ENCODE measurements at places on chromosomes 3 and 15.

DNA sequence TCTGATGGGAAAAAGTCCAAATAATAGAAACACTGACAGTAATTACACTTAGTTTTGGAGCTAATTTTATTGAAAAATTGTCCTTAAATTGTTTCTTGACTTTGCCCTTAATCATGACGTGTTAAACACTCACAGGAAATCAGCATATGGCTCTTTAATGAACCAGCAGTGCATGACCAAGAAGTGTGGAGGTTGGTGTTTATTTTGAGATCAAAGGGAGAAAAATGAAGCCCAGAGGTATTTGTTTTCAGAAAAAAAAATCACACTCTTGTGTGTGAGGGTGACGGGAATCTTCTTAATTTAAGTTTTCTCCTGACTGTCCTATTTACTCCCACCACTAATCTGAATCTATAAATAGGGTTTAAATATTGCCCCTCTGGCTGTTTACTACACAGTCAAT, 28.8 kb upstream of the SYNM start:
- no peak for DNase-seq

DNA sequence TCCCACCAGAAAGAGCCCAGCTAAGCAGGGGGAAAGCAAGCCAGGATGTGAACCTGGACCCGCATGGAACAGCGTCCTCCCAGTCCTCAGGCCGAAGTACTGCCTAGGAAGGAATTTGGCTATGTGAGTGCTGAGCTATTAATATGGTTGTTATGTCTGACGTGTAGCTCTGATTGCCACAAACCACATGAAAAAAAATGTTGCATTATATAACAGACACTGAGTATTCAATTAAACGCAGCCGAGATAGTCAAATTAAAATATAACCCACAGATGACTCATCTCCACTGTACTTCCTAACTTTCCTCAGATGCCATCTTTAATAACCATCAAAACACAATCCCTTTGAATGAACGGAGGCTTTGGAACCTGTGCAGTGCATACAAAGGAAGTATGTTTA, 111.1 kb downstream of the GABRB3 start:
- DNase-seq, result no peak

- DNase-seq, result no peak
Measured at GRCh38 chr15:40937762-40938535, 8.8 kb downstream of the DLL4 start.

- DNase-seq, result no peak
Measured at GRCh38 chr3:23051240-23052140, 151.6 kb upstream of the UBE2E2 start.

- no peak for DNase-seq
Measured at GRCh38 chr3:64023861-64024223, 548 bp upstream of the PSMD6 start.

GRCh38 chr15:50135031-50135551, 16.1 kb upstream of the ATP8B4 start:
- no peak for DNase-seq

GRCh38 chr3:89155811-89156210, 48.4 kb downstream of the EPHA3 start:
- no peak for DNase-seq

- peak; percentile 86 for DNase-seq
Measured at GRCh38 chr15:90099868-90100831, 2.1 kb downstream of the IDH2 start.

GRCh38 chr15:88243895-88244787, 12.4 kb downstream of the NTRK3 start:
- no peak for DNase-seq

GRCh38 chr3:7436542-7436941, 575.6 kb downstream of the GRM7 start:
- DNase-seq, result no peak

DNA sequence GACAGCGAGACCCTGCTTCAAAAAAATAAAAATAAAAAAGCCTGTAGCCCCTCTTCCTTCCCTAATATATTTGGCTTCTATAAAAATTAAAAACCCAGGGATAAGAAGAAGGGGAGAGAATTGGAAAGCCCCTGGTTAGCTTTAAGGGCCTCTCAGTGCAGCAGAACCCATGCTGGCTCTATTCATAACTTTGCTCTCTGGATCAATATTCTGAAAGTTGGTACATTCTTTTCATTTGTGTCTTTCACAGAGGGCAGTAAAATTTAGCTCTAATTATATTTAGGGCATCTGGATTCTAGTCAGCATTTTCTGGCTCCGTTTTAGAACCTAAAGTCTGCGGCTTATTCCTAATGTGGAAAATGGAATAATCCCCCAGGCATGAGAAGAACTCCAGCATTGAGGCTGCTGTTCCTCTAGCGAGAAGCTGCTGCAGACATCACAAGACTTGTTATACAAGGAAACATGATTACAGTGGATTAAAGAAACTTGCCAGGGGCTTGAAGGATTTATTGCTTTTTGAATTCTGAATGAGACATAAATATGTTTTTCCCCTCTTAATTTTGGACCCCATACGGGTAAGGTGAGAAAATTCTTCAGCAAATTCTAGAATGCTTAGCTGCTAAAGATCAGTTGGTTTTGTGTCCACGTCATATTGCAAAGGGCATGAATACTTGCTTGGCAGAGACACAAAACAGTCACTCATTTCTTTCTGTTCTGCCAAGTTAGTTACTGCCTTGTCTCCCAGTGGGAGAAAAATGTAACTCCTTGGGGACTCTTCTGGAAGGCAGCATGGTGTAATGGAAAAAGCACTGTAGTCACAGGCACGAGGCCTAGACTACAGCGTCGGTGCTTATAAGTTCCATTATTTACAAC, 177.7 kb downstream of the VGLL4 start:
- peak; percentile 68 for DNase-seq

DNA sequence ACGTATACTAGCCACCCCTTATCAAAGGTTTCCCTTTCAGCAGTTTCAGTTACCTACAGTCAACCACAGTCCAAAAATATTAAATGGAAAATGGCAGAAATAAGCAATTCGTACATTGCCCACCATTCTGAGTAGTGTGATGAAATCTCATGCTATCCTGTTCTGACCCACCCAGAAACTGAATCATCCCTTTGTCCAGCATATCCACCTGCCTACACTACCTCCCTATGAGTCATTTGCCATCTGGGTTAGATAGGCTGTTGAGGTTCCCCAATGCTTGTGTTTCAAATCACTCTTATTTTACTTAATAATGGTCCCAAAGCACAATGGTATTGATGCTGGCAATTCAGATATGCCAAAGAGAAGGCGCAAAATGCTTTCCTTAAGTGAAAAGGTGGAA, 15.3 kb upstream of the PHC3 start:
- DNase-seq, result no peak
